ENCODE measurements at places on chromosomes 6 and 20. TPM values are rescaled to one million over a fixed set of nuclear protein-coding genes. Genes with fewer than 3 reads are reported as not detected.

GRCh38 chr20:38191654-38192053 is 26.6 kb upstream of the TGM2 start:
- peaks cover 4% of the 10 kb centered on the region for H3K27me3 ChIP-seq
- no peak overlapping the region for H3K27ac ChIP-seq
- H3K4me1 ChIP-seq: peaks cover 6% of the 10 kb centered on the region
- no peaks in the 10 kb centered on the region for H3K36me3 ChIP-seq

DNA sequence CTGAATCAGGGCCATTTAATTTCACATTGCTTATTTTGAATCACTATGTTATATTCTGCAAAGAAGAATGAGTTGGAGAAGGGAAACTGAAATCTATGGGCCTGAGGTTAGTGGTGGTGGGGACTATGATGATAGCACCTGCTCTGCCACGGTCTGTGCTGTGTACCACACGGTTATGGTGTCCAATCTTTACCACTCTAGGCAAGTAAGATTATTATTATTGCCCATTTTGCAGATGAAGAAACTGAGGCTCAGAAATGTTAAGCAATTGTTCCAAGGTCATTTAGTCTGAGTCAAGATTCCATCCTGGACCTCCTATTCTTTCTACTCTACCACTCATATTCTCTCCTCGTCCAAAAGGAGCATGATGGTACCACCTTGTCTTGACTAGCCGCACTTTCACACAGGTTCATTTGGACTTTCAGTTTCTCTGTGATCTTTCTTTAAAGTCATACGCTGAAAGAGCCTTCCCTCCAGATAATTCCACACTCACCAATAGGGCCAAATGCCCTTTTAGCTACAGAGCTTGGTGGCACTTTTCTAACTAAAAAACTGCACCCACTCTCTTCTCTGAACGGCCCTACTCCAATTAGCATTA is 56.2 kb downstream of the GFOD1 start:
- no peaks in the 10 kb centered on the region for H3K27me3 ChIP-seq
- no peak for DNase-seq
- H3K36me3 ChIP-seq: no peaks in the 10 kb centered on the region
- H3K4me1 ChIP-seq: peaks cover 93% of the 10 kb centered on the region
- H3K27ac ChIP-seq: peak overlapping the region; percentile 74
- no peak overlapping the region for H3K4me3 ChIP-seq

DNA sequence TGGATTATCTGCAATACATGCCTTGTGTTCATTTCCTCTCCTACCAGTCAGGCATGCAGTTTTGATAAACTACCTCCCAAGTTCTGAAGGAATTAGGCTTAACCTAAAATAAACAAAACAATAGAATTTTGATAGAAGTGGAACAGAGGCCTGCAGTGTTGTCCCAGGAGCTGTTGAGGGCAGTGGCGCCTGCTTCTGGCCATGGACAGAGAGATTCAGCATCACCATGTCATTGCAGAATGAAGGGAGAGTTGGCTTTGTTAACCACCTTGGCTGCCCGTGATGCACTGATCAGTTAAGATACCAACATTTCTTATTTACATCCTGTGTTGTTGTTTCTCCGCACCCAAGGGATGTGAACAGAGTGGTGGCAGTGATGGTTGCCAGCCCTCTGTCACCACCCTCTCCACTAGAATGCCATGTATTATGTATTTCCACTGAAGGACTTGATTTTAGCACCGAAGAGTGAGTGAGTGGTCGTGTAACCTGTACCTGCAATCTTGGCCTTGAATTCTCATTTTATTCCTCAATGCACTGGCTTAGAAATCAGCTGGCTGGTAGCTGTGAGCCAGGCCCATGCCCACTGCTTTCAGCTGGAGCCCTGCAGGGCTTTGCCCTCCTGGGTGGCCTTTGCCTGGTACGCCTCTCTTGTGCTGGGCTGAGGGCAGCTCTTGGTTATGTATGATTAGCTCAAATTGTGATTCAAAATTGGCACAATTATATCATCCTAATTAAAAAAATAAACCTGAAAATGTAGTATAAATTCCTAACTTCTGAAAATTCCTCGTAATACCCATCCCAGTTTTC is 56.5 kb downstream of the SHLD1 start:
- H3K36me3 ChIP-seq: no peaks in the 10 kb centered on the region
- H3K4me1 ChIP-seq: peaks cover 4% of the 10 kb centered on the region
- DNase-seq: no peak
- H3K27me3 ChIP-seq: no peaks in the 10 kb centered on the region

DNA sequence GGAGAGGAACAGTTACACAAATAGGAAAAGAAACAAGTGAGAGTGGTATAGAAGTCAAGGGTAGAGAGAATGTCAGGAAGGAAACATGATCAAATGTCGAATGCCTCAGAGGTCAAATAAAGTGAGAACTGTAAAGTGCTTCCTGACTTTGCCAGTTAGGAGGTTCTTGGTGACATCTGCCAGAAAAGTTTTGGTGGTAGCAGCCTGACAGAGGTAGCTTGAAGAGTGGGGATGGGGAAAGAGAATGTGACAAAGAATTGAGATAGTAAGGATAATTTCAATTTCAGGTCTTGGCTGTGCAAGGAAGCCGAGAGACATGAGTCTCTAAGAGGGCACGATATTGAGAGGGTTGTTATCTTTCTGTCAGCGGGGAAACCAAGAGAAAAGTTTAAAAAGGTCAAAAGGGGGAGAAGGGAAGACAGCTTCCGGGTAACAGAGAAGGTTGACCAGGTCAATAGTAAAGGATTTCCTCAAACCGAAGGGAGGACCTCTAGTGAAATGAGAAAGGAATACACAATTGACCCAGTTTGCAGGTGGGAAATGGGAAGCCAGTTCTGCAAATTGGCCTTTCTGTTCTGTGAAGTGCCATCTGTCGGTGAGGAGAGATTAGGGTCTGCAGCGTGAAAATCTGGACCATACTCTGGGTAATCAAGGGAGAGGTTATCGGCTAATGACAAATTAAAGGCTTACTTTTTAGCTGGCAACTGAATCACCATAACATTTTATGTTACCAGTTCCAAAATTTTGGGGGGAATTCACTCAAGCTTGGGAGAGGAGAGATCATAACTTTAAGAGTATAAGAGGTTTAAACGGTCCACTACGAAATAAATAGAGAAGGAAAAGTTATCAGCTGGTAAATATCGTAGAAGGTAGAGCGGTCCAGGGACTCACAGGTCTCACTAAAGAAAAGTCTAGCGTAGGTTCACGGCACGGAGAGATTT is 973 bp upstream of the BRD2 start:
- H3K4me3 ChIP-seq: peak overlapping the region; percentile 78
- no peaks in the 10 kb centered on the region for H3K36me3 ChIP-seq
- H3K27ac ChIP-seq: peak overlapping the region; percentile 92
- peaks cover 27% of the 10 kb centered on the region for H3K4me1 ChIP-seq
- no peaks in the 10 kb centered on the region for H3K27me3 ChIP-seq

GRCh38 chr6:127404133-127404532 is 55.1 kb downstream of the KIAA0408 start:
- no peaks in the 10 kb centered on the region for H3K36me3 ChIP-seq
- no peak overlapping the region for H3K4me3 ChIP-seq
- no peak for DNase-seq
- no peaks in the 10 kb centered on the region for H3K4me1 ChIP-seq

DDRGK1 gene
- total RNA-seq: 47.8 TPM

- peaks cover 84% of the 10 kb centered on the region for H3K36me3 ChIP-seq
- peaks cover 11% of the 10 kb centered on the region for H3K4me1 ChIP-seq
- peak overlapping the region; percentile 11 for H3K27ac ChIP-seq
- no peak for DNase-seq
These were observed 9.9 kb downstream of the PSMA7 start for GRCh38 chr20:62133051-62133845.

AP5S1 gene
- total RNA-seq: 12.1 TPM

DNA sequence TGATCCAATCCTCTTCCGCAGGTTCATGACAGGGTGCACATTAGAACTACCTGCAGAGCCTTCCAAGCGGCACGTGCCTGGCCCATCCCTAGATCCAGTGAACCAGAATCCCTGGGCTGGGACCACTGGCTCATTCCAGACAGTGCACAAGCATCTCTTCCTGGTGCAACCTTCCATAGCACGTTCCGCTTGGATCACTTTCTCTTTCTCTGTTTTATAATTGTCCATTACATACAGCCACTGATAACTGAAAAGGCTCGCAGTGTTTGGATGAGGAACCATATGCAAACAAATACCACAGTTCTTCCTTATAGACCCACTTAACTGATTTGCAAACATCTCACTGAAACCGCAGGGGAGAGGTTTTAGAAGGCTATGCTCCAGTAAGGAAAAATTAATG is 59.6 kb upstream of the DDR1 start:
- H3K36me3 ChIP-seq: no peaks in the 10 kb centered on the region
- no peaks in the 10 kb centered on the region for H3K27me3 ChIP-seq
- peaks cover 24% of the 10 kb centered on the region for H3K4me1 ChIP-seq
- no peak for DNase-seq
- H3K27ac ChIP-seq: no peak overlapping the region

CST7 gene
- 700 TPM for total RNA-seq

DNA sequence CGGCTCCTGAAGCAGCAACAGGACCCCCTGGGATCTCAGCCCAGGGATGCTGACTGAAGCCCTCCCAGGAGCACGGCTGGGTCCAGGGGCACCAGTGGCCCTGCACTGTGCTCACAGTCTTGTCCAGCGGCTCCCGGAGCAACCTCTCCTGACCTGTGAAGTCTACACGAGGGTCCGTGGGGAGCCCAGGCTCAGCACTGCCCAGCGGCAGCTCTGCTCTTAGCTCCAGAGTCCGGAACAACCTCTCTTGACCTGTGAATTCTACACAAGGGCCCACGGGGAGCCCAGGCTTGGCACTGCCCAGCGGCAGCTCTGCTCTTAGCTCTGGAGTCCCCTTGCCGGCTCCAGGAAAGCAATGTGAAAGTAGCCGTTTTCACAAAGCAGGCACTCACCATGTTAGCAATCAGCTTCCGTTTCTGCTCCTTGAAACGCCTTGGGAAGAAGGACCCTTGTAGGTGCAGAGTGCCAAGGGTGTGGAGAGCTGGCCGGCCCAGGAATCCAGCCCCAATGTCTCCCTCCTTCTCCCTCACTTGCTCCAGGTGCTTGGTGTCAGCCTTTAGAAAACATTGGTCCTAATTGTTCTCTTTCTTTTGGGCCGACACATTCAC is 310.9 kb downstream of the CDH4 start:
- no peaks in the 10 kb centered on the region for H3K36me3 ChIP-seq
- H3K4me1 ChIP-seq: no peaks in the 10 kb centered on the region
- H3K27me3 ChIP-seq: no peaks in the 10 kb centered on the region
- no peak overlapping the region for H3K27ac ChIP-seq
- DNase-seq: no peak

Data from natural killer cell (primary cell).